ENCODE measurements at places on chromosomes 5 and 9.

- DNase-seq: no peak
Measured at GRCh38 chr5:1429496-1429895, 15.7 kb downstream of the SLC6A3 start.

DNA sequence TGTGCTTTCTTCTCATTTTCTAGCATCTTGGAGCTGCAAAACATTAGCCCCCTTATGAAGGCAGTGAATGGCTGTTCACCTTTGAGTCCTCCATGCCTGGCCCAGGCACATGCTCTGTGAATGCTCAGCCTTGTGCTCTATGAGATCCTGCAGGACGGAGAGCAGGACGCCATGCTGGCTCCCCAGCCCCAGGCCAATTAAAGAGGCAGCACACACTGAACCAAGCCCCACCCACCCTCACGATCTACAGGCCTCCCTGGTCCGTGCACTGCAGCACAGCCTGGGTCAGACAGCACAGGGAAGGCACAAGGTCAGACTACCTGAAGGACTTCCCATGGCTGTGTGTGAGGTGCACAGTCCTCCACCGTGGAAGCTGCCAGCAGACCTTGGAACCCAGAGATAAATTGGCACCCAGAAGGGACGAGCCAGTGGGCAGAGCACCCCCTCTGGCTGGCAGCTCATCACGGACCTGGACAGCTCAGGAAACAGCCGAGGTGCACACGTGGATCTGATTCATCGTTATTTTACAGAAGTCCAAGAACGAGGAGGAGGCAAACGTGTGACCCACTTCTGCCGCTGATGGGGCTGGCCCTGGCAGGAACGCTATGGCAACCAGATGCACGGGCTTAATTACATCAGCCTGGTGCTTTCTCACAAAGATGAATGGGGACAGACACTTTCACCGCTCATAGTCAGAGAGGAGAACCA, 59.5 kb downstream of the OLFM1 start:
- DNase-seq: no peak

DNA sequence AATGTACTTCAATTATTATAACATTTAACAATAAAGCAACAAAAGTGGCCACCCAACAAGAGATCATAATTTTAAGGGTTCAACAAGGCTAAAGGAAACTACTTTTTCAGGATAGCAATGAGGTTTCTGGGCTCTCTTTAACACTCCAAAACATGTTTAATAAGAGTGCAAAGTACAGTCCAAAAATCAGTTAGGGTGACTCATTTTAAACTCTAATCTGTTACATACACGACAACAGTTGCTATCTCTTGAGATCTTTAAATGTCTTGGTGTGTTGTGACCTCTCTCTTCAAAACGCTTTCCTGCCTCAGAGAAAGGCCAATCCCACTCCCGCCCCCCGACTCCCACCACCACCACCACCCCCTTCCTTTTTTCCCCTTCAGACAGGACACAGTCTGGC, 11.5 kb downstream of the NFIB start:
- no peak for DNase-seq

DNA sequence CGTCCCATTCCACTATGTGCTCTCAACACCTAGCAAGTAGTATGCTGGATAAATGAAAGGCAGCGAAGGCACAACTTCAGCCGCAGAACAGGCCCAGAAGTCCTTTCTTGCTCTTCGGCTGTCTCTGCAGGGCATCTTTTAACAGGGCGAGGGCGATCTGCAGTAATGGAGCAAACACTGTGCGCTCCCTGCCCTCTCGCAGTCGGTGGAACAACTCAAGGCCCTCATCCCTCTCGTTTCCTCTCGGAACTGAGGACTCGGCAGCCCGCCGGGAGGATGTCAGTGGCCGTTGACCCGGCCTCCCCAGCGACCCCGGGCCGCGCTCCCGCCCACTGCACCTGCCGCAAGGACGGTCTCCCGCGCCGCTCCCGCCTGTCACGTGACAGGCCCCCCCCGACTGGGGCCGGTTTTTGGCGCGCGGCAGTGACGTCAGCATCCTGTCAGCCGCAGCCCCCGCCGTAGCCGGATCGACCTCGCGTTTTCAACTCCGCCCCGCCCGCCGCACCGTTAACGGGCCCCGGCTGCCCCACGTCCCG, 1.1 kb downstream of the ZNF367 start:
- peak; percentile 94 for DNase-seq

DNA sequence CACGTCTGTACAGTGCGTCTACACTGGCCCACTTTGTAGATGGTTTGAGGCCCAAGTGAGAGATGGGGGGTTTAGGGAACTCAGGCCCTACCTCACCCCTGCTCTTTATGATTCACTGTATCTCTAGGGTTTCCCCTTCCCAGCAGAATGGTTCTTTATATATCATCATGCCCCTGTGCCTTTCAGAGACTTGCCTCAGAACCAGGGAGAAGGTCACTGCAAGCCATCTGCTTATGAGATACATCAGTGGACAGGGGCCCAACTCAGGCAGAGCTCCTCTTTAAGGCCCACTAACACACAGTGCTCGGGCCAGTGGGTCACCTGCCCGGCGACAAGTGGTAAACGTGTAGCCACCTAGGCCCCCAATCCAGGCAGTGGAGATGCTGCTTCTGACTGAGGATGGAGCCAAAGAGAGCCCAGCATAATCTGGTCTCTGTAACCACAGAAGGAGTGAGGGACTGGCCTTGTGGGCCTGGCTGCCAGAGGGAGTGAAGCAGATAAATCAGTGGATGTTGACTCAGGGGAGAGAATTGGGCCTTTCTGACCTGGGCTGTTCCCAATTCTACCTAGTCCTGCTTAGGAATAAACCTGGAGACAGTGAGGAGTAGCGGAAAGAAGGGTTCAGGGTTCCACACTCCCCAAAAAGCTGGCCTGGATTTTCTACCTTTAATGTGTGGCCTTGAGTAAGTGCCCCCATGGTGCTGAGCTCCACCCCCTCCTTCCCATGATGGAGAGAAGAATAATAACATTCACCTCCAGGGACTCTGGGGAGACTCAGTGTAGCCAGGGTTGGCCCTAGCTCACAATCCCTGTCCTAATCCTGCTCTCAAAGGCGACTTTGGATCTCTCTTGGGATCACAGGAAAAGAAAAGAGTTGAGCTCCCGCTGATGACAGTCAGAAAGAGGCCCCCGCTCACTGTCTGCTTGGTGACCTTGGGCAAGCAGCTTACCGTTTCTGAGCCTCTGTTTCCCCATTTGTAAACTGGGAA, 2.8 kb upstream of the DUSP1 start:
- peak; percentile 29 for DNase-seq

GRCh38 chr5:1189269-1189668, 12.1 kb upstream of the SLC6A19 start:
- DNase-seq: no peak

GRCh38 chr9:126000731-126001580, 253.8 kb downstream of the PBX3 start:
- no peak for DNase-seq

DNA sequence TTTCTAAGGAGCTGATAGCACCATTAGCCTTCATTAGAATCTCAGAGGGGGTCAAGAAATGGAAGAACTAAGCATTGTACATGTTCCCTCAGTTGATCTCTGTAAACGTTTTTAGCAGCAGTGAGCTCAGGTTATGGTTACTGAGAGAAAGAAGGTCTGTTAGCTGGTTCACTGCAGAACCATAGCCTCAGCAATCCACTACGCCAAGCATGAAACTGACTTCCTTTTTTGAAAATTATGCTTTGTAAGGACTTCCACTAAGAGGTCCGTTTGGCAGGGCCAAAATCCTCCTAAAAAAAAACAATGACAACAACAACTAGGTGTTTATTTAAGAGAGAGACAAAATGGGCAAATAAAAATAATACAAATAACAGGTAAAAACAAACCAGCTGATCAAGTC, 273.3 kb downstream of the AOPEP start:
- DNase-seq: no peak

- peak; percentile 8 for DNase-seq
Measured at GRCh38 chr5:105754056-105754455, 1916.7 kb downstream of the EFNA5 start.

- no peak for DNase-seq
Measured at GRCh38 chr5:154546719-154547118, 68.7 kb upstream of the HAND1 start.

DNA sequence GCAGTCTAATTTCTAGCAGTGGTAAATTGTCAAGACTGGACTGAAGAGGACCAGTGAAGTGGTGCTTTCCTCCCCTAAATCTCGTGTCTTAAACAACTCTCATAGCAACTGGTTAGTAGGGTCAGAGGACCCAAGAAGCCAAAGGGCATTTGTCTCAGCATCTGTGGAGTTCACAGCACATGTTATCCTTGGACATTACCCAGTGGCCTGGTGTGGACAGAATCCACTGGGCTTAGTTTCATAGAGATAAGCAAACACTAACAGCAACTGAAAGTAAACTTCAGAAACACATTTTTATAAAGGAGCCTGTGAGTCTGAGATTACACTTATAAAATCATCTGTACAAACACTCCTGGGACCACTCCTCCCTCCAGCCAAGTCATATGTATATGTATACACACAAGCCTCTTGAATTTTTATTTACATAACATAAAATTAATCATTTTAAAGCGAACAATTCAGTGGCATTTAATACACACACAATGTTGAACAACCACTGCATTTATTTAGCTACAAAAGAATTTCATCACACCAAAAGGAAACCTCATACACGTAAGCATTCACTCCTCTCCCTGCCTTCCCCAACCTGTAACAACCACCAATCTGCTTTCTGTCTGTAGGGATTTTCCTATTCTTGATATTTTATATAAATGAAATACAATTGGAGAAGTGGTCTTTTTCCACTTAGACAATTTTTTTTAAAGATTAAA, 457.8 kb downstream of the RASEF start:
- DNase-seq: peak; percentile 38

DNA sequence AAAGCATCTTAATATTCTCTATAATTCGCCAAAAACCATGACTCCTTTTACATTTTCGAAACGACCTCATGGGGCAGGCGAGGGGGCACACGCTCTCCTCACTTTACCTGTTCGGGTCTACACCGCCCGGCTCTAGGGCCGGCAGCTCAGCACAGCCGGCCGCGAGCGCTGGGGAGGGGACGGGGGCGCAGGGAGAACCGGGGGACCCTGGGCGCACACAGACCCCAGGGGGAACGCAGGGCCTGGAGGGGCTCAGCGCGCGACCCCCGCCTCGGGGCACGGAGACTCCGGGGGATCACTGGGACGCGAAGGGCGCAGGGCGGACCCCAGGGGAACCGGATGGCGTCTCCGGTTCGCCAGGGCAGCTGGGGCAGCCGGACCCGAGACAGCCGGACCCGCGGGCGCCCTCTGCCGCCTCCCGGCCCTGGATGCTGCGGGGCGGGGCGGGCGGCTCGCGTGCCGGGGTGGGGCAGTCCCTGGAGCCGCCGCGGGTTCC, at the start of gene AHRR:
Gene AHRR, plus strand, starts transcription at position 485 of the 496 bp plus-strand sequence. CDS start 22,189 bp downstream, outside the sequence.
- peak; percentile 86 for DNase-seq

- no peak for DNase-seq
Measured at GRCh38 chr5:53073348-53073747, 36.2 kb downstream of the MOCS2 start.

- no peak for DNase-seq
Measured at GRCh38 chr5:169826618-169827017, 153.7 kb downstream of the INSYN2B start.

GRCh38 chr9:118091711-118092500, 387.7 kb downstream of the TLR4 start:
- DNase-seq: no peak

- DNase-seq: no peak
Measured at GRCh38 chr5:107601076-107601475, 69.7 kb downstream of the EFNA5 start.

DNA sequence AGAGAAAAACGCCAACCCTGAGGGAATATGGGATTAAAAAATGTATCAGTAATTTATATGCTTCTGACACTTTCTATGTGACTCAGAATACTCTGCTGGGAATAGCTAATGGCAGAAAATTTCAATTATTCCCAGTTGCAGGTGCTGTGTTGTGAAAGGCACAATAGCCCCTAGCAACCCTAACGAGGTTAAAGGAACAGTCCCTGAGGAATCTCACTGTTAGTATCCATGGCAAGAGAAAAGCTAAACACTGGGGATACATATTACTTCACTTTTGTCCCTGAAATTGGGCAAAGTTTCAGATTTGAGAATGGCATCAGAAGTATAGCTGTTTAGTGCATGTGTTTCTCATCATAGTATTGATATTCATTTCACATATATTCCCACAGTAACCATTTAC, 555.0 kb downstream of the RAB3C start:
- no peak for DNase-seq

DNA sequence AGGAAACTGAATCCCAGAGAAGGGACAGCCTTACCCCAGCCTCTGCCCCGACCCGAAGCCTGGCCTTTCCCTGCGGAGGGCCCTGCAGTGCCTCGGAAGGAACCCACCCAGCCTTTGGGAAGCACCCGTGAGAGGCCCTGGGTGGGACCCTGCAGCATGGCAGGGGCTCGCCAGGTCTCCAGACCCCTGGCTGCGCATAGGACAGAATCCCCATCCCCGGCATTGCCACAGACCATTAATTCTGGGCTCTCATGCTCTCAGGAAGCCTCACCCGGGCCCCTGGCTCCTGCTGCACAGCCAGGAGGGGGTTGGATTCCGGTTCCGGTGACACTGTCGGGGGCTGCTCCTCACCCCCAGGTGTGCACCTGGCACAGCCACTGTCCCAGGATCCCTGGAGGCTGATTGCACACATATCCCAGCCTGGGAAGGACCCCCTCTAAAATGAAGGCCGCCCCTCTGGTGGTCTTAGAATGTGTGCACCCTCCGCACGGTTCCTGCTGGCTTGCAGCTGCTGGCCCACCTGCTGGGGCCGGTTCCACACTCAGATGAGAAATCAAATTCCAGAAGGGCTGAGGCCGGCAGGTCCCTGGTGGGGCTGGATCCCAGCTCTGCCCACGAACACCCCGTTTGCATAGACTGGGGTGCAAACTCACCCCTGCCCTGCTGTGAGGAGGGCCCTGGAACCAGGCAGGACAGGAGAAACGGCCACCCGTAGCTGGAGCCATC, 4.7 kb downstream of the EGFL7 start:
- DNase-seq: no peak

DNA sequence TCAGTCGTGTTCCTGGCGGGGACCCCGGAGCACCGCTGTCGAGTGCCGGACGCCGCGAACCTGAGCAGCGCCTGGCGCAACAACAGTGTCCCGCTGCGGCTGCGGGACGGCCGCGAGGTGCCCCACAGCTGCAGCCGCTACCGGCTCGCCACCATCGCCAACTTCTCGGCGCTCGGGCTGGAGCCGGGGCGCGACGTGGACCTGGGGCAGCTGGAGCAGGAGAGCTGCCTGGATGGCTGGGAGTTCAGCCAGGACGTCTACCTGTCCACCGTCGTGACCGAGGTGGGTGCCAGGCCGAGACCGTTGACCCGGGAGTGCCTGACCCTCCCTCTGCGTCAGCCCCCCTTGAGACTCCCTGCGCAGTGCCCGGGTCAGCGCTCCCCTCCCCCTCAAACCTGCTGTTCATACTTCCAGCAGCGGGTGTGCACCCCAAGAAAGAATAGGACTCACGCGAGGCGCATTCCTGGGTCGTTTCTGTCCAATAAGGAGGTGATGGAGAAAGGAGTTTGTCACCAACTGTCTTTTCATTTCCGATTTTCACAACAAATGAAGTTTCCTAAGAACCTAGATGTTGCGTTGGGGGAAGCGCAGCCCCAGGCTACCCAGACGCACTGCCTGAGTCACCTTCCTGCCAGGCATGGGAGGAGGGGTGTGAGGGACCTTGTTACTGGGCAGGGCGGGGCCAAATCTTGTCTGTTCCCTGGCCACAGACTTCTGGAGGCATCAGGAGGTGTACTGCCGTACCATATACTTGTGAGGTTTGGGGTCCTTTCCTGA, 722 bp downstream of the SLC22A4 start:
- peak; percentile 86 for DNase-seq

Data from hepatocyte (in vitro differentiated cells).